Anterior cingulate cortex (tissue), 58 donors: ENCODE measurements at places on chromosomes 3 and 15.

DNA sequence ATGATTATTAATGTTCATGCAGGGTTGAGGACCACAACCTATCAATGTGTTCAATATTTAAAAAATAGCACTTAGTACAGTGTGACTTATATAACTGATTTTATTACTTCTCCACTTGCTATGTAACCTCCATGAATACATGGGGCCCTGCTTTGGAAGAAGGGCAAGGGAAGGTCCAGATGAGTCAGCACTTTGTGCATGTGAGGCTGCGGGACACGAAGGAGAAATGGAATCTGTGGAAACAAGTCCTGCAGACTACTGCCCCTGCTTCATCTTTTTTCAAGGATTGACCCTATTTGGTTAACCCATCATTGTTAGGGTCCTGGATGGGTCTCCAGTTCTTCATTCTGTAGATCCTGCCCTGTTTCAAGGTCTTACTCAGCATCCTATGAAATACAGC lies 1.6 kb downstream of the NXPE3 start:
- DNase-seq = no peak

DNA sequence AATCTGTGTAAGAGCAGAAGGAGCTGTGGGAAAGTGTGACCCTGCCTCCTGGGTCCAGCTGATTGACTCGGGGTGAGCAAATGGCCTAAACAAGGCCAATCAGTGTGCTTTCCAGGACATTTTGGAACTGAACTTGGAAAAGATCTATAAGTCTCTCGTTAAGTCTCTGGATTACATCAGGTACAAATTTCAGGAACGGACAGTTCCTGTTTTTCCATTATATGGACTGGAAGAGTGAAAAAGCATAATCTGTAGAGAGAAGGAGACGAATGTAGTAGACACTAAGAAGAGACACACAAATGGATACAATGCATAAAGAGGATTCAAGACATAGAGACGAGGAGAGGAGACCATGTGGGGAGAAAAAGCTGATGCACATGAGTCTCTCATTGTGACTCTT lies 167.3 kb downstream of the C3orf70 start:
- no peak for DNase-seq

DNA sequence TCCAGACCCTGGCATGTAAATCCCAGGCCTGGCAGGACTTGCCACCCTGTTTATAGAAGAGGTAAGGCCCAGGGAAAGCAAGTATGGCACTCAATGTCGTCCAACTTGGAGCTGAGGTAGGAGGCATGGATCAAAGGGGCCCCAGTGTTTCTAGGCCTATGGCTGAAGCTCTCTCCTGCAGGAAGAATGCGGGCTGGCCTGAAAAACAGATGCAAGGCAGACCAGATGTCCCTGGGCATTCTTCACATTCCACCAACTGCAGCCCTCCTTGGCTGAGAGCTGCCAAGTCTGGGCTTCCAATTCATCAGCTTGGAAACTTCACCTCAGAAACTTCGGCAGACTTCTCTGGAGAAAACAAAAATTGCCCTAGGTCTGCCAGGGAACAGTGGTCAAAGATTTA lies 22.2 kb downstream of the MESD start:
- no peak for DNase-seq

GRCh38 chr15:60589253-60589652 lies 110.3 kb upstream of the ICE2 start:
- DNase-seq = no peak

DNA sequence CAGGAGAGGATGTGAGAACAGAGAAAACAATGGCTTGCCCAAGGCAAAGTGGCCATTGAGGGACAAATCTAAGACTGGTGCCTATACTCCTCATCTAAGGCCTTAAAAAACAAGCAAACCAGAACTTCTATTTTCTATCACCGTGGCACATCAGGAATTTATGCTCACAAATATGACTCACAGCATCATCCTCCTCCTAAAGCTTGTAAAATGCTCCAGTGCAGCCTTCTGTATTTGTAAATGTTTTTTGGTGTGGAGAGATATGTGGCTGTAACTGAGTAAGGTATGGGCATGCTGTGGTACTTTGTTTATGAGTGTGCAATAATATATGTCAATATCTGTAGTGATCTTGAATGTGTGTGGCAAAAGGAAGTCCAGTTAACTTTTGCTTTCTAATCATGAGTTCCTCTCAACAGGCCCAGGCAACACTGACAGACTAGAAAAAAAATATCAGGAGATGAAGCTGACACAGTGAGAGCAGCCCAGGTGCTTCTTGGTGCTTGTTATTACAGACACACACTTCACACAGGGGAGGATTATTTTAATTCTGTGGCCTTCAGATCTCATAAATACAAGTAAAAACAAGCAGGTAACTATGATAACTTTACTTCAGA lies 60.3 kb downstream of the CTNNB1 start:
- DNase-seq = no peak

DNA sequence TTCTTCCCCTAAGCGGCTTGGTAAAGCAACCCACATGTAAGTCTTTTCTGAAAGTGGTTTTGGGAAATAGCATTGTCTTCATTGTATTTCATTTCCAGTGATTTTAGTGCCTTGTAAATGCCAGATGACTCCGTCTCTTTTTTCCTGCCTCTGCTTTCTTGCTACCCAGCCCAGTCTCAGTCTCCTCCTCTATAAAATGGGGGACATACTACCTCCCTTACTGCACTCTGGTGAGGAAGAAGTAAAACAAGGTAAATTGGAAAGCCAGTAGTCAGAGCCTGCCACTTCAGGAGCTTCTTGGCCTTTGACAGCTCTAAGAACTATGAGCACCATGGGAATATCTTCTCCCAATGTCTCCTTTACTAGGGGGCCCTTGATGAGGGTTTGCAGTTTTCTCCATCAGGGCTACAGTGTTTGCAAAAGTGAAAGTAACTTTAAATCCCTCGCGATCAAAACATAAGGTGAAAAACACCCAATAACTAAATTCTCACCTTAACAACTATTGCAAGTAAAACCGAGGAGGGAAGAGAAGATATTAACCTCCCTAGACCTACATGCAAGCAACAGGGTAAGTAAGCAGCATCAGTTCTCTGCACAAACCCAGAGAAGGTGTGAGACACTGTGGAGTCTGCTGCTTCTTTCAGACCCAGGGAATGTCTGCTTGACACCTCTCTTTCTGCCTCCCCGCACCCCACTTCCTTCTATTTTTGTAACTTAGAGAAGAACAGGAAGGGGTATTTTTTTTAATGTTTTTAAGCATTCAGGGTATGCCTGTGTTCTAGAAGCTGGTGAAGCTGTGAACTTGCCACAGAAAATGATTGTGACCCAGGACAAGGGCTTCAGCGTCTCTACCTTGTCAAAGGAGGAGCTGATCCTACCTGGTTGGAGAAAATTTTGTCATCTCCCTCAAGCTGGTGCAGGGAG lies 159.1 kb upstream of the EOMES start:
- no peak for DNase-seq

GRCh38 chr15:27214032-27214431 lies 243.1 kb downstream of the GABRG3 start:
- no peak for DNase-seq

DNA sequence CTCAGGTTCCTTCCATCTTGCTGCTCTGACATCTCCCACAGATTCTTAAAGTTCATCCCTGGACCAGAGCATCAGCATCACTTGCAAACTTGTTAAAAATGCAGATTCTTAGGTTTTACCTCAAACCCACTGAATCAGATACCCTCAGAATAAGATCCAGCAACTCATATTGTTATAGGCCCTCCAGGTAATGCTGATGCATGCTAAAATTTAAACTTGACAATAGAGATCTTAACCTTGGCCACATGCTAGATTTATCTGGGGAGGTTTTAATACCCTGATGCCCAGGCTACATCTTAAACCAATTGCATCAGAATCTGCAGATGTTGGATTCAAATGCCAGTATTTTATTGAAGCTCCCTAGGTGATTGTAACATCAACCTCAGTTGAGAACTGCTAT lies 256.9 kb downstream of the RYR3 start:
- no peak for DNase-seq

GRCh38 chr3:16319307-16319706 lies 54.3 kb downstream of the OXNAD1 start:
- no peak for DNase-seq

- DNase-seq = no peak
Observed at GRCh38 chr15:41417418-41418195, 712 bp downstream of the RTF1 start.

- no peak for DNase-seq
Observed at GRCh38 chr3:38313695-38314094, 31.6 kb downstream of the SLC22A14 start.

- no peak for DNase-seq
Observed at GRCh38 chr15:81038975-81039607, 38.4 kb downstream of the TLNRD1 start.

- no peak for DNase-seq
Observed at GRCh38 chr15:56783857-56784661, 50.8 kb upstream of the ZNF280D start.

GRCh38 chr3:23952646-23953045 lies 7.6 kb downstream of the NR1D2 start:
- DNase-seq = no peak

GRCh38 chr15:60975952-60976351 lies 253.2 kb downstream of the RORA start:
- no peak for DNase-seq

- DNase-seq = no peak
Observed at GRCh38 chr15:92812271-92812670, 87.9 kb upstream of the CHD2 start.

DNA sequence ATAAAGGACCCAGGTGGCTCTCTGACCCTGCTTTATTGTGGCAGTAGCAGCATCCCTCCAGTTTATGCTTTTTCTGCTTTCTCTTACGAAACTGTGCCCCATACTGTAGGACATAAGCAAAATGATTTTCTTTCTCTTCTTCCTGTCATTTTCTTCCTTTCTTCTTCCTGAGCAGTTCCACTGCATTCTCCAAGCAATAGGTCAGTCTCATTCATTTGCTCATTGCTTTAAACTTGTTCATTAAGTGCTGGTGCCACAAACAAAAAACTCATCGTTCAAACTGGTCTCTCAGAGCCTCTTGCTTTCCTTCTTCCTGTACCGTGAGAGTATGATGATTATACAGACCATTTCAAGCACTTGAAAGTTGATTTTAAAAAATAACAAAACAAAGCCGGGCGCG lies 66.8 kb downstream of the PDE8A start:
- DNase-seq = no peak

GRCh38 chr3:169865176-169865767 lies 4.5 kb downstream of the LRRC31 start:
- DNase-seq = no peak

DNA sequence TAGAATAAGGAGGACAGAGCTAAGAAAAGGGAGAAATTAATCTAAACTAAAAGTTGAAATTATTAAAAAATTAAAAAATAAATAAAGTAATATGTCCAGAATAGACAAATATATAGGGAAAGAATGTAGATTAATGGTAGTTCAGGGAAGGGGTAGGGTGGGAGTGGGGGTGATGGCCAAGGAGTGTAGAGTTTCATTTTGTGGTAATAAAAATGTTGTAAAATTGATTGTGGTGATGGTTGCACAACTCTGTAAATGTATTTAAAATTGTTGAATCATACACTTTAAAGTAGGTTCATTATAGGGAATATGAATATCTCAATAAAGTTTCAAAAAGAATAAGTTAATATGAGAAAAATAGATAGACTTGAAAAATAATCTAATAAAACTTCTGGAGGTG lies 21.0 kb upstream of the FNDC3B start:
- DNase-seq = no peak

DNA sequence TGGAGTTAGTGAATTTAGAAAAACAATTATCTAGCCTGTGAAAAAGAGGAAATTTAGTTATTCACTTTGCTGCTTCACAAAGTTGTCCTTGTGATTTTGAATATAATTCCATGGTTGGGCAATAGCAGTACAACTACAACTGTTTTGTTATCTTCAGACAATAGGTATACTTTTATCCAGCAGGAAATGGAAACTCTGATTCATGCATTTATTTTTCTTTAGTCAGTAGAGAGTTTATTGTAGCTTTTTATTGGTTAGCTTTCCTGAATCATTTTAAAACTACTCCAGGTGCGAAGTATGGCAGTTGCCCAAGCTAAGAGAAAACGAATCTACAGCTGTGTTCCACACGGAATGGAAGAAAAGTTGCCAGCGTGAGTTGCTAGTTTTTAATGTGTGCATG lies 80.3 kb downstream of the TM4SF4 start:
- DNase-seq = no peak

DNA sequence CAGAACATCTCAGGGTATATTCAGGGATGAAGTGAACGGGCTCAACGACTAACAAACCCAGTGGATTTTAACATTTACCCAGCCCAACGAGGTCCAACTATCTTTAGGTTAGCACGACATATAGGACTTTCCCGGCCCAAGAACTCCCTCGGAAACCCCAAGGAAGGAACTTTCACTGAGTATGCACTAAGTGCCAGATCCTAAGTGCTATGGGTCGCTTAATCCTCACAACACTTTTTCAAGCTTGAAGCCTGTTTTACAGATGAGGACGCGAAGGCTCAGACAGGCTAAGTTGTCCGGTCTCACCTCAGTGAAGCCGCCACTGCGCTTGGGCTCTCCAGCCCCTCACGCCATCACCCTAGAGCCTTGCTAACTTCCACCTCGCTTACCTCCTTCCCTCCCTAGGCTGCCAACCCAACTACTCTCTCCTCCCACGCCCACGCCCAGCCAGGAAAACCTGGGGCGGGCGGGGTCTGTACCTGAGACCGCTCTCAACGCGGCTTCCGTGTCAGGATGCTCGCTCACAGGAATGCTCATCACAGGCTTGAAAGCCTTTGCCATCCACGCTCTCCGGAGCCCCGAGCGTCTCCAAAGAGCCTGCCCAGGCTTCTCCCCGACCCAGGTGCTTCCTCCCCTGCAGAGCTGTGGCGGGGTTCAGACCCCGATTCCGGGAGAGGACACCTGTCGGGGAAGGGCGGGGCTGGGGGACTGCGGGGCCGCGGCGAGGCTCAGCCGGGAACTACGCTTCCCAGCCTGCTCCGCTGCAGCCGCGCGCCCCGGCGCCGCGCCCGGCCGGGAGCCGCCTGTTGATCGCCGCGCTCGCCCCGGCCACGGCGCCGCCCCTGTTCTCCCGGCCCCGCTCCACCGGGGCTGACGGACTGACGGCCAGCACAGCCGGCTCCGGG lies at the start of gene TMOD2:
Gene TMOD2 (plus strand): TSS at position 806 of the 905 bp plus-strand sequence. CDS start 14,845 bp downstream, outside the sequence.
- DNase-seq = peak; percentile 52

- no peak for DNase-seq
Observed at GRCh38 chr3:11679964-11680363, 36.2 kb upstream of the VGLL4 start.

DNA sequence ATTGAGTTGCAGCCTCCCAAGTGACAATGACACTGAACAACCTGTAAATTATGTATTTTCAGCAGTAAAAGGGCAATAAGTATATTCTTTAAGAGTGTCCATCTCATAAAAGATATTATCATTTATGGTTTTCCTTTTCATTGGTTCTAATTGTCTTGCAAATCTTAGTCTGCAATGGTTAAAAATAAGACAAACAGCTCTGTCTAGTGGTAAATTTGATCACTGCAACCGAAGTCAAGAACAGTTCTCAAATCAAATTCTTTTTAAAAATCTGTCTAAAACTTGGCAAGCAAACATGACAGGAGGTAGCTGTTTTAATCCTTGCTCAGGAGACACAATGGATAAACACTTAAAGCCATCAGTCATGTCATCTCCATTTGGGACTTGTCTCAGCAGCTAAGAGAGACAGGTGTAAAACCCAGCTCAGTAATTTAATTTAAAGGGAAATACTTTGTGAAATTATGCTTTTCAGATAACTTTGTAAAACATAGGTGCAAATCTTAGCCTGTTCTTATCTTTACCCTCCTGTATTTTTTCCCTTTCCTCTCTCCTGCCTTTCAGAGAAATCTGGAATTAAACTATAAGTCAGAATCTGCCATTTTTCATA lies 150.3 kb upstream of the ARHGEF26 start:
- DNase-seq = no peak

GRCh38 chr3:187799942-187800641 lies 54.8 kb upstream of the BCL6 start:
- no peak for DNase-seq
